ENCODE measurements at places on chromosomes 12 and 14. TPM values are rescaled to one million over a fixed set of nuclear protein-coding genes. Genes with fewer than 3 reads are reported as not detected.

Gene ACSM4
- not detected for total RNA-seq

Gene CIROP
- total RNA-seq, result not detected

Gene FAM186B
- total RNA-seq, result not detected

Gene TAC3
- total RNA-seq, result not detected

Gene FOXN4
- not detected for total RNA-seq

Gene RNASE7
- not detected for total RNA-seq

Gene MAP1LC3B2
- 1.1 TPM for total RNA-seq

Gene LAG3
- total RNA-seq, result not detected

Gene TDRD9
- total RNA-seq, result 0.79 TPM

Gene KRT79
- total RNA-seq, result not detected

Gene NRXN3
- 4.8 TPM for total RNA-seq

DNA sequence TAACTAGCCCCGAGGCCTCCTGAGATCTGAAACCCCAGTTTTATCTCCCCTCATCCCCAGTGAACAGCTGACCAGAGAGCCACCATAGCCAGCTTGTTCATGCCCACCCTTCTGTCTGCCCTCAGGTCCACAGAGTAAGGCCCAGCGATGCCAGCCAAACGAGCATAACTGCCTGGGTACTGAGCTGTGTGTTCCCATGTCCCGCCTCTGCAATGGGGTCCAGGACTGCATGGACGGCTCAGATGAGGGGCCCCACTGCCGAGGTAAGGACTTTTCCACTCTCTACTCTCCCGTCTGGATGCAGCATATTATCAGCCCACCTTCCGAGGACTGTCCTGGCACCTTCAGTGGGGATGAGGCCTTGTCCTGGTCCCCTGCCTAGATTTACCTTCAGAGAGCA is 6.2 kb downstream of the LRP1-AS start:
- DNase-seq, result peak; percentile 5

- no peak for DNase-seq
Observed at GRCh38 chr12:70070494-70071007, 172.7 kb upstream of the CNOT2 start.

DNA sequence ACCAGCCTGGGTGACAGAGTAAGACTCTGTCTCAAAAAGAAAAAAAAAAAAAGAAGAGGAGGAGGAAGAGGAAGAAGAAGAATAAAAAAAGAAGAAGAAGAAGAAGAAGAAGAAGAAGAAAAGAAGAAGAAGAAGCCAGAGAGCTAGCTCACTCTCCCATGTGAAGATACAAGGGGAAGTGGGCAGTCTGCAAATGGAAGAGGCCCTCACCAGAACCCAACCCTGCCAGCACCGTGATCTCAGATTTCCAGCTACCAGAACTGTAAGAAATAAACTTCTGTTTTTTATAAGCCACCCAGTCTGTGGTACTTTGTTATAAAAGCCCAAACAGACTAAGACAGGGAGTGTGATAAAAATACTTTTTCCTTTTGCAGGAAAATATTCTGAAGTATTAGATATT is 130.7 kb downstream of the ETNK1 start:
- DNase-seq, result no peak

GRCh38 chr12:22874151-22874550 is 249.2 kb downstream of the ETNK1 start:
- no peak for DNase-seq

GRCh38 chr12:127060310-127060847 is 1206.6 kb upstream of the TMEM132C start:
- peak; percentile 70 for DNase-seq

DNA sequence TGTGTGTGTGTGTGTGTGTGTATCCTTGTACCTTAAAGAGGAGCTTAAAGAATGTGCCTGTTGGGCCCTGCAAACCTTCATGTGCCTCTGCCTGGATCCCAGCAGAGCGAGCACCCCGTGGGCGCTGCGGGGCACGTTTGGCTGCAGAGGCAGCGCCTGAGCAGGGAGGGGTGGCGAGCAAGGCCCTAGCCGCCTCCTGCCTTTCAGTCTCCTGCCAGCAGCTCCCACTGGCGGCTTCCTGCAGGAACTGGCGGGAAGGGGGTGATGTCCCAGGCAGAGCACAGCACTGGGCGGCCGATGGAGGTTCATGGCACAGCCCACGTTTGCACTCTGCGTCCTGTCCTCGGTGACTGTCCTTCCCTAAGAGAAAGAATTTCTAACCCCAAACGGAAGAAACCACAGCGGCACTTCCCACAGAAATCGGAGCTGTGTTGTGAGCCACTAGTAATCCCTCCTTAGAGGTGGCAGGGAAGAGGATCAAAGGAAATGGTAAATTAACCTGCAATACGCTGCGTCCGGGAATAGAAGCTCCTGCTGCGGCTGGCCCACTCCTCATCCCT is 19.8 kb downstream of the ZBTB42 start:
- DNase-seq, result peak; percentile 65

DNA sequence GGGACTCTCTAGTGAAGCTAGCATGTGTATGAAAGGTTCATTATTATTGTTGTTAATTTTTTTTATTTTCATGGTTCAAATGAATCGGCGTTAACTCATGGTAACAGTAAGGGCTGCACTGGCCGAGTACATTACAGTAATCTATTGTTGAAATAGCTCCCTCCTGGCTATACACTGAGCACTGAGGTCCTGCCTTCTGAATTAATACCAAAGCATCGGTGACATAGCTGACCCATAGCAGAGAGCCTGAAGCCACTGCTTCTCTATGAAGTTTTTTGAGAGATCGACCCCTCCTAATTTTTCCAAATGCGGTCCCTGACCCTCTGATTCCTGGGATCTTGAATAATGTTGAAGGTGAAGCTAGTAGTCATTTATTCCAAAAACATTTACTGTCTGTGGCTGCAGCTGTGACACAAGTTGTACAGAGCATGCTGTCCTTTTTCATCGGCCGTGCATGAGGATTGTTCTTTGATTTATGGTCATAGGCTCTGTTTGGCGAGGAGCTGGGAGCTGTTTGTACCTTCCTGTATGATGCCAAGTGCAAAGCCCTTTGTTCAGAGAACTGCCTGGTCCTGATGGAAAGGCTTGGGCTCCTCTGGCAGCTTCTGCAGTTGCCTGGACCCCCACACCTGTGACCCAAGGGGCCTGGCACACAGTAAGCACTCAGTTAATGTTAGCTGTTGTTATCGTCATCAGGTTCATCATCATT is 486.5 kb downstream of the EGLN3 start:
- DNase-seq, result no peak

DNA sequence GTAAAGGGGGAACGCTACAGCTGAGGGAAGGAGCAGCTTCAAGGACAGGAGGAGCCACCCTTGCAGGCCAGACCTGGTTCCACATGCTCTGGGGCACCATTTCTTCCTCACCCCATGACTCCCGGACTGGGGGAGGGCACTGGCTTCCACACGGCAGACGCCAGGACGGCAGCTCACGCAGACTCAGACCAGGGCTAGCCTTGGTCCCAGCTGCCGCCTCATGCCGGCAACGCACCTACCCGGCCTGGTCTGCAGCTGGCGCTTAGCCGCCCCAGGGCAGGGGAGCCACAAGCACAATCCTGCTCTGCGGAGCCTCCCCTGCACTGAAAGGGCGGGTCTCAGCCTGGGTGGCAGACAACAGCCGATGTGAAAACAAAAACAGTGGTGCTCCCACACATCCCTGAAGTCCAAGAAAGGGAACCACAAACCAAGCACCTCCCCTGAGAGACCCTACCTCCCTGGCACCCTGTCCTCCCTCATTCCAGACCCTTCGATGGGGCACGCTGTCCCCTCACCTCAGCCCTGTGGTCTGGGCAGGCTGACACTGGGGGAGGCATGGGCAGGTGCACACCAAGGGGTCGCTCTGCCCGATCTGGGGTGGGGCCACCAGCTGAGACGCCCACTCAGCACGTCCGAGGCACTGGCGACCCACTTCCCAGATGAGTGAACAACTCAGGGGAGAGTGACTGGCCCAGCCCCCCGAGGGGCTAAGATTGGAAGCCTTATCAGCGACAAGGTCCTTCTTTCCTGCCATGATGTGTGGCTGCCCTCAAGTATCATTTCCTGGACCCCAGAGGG is 65.0 kb downstream of the CHGA start:
- DNase-seq, result no peak

DNA sequence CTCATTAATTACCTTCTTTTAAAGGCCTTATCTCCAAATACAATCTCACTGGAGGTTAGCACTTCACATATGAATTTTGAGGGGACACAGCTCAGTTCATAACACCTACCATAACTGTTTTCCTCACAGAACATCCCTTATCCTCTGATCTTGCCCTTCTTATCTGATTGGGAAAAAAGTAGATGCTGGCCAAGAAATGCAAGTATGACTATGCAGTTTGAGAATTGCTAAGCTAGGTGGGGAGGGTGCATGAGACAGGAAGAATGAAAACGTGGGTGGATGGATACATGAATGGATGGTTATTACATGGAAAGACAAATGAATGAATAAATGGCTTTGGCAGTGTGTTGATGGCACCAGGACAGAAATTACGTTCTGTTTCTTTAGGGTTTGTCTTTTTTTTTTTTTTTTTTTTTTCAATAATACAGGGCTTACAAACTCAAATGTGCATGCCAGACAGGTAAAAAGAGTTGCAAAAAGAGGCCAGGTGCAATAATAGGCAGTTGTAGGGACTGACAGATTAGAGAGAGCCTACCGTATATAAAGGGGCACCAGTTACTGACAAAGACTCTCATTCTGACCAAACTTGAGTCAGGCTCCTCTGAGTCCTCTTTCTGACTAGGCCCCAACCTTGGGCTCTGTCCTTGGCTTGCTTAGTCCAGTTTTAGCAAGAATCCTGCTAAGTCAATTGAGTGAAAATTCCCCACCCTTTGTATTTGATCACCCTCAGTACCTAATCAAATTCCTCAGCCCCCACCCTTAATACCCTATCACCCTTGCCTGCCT is 304.9 kb downstream of the ZFP36L1 start:
- DNase-seq, result no peak

DNA sequence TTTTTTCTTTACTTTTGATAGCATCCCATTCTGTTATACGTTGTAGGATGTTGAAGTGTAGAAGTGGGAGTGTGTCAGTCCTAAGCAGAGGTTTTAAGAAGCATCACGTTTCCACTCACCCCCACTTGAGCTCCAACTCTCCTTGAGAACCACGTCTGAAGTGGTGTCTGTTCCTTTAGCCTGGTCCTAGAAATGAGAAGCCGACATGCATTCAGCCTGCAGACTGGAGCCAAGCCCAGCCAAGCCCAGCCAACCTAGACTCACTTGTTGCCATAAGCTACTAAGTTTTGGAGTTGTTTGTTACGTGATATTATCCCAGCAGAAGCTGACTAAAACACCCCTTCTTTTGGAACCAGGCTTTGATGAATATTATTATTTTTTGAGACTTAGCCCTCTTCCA is 4.4 kb upstream of the ELK3 start:
- DNase-seq, result no peak

- no peak for DNase-seq
Observed at GRCh38 chr12:15830538-15830937, 41.4 kb upstream of the EPS8 start.

DNA sequence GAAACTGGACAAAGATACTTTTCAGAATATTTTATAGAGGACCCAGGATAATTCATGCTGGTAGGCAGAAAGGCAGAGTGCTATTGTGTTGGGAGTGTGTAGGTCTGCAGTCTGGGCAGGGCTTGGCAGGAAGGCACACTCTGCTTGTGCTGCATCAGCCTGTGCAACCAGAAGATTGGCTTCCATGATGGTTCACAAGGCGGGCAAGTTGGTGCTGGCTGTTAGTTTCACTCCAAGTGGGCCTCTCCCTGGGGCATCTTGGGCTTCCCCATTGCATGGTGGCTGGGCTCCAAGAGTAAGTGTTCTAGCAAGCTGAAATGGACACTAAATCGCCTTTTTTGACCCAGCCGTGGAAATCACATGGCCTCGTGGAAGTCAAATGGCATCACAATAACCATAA is 1.8 kb upstream of the UBE2N start:
- no peak for DNase-seq

DNA sequence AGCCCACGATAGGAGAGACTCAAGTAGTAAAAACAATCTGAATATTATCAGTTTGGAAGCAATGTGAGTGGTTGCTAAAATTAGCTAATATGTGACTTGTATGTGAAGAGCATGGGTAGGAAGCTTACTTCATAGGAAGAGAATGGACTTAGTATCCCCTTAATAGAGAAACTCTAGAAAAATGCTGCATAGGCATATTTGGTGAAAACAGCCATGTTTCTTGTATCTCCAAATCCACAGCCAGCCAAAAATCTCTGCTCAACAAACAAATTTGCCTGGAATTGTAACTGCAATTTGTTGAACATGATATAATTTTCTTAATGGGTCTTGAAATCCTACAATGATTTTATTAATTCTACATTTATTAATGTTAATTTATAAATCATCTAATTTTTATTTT is 1252.9 kb upstream of the TMEM132C start:
- DNase-seq, result no peak

DNA sequence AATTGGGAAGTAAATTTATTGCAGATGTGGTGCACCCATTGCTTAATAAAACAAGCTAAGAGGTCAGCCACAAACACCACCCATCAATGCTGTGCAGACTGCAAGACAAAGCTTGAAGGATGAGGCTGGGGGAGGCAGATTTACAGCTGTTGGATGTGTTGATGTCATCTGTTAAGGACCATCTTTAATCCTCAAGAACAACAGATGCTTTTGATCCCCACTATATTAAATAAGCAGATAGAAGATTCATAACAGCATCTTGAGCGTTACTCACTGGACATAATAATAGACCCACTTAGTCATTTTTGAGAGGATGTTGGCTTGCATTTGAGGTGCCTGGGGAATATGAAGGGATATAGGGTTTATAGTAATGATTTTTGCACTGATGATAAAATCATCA is 58.8 kb downstream of the GPR68 start:
- no peak for DNase-seq

DNA sequence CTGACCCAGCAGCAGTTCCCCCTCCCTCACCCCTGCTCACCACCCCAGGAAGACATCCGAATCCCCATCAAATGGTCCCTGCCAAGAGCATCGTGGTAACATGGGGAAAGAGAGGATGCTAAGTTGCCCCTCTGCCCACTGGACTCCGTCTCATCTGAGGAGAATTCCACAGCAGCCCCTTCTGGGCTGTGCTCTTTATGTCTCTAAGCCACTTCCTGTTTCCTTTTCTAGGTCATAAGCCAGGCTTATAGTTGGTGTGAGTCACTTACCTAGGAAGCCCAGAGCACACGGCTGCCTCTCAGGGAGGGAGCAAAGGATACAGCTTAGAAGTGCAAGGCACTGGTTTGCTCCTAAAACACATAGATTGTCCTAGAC is 76.0 kb downstream of the VCPKMT start:
- peak; percentile 57 for DNase-seq

DNA sequence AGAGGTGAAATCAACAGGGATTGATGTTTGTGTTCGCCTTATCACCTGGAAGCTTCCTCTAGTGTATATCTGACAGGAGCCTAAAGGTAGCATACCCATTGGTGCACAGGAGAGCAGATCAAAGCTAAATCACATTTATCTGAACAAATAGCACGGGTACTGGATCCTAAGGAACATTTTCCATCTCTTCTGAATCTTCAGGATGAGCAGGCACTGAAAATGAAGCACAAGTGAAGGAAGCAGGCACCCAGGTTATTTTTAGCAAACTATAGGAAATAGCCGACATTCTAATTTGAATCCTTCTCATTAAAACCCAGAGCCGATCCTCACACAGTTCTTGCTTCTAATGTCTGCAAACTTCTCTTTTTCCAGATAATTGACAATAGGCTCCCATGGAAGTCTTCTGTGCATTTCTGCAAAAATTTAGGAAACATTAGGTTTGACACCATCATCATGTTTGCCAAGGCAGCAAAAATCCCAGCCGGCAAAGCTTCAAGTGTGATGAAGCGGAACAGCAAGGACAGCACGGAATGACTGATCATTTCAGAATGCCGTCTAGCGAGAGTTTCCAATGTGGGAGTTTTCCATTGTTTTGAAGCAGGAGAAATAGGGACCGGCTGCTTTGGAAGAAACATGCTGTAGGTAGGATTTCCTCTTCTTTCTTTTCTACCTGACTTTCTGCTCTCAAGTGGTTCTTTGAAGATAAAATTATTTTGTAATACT is 24.3 kb upstream of the RGS6 start:
- DNase-seq, result no peak
